ENCODE measurements at places on chromosomes 7 and 10.
A peak's percentile ranks its signal among the peaks of the same experiment; 100 is the strongest.

DNA sequence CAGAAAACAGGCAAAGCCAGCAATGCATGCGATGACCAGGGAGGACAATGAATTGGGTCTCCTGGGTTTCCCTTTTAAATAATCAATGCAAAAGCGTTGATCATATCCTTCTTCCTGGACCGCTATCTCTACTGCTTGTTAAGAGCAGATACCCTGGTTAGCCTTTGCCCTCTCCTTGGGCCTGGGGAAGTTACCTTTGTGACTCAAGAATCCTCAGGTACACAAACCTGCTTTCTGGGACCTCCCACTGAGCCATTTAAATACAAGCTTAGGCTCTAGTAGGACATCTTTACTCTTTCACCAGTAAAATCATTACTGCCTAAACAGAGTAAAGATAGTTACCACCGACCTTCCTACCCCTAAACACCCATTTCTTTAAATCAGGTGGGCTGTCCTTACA is 173.9 kb downstream of the WNT2 start:
- DNase-seq: no peak

DNA sequence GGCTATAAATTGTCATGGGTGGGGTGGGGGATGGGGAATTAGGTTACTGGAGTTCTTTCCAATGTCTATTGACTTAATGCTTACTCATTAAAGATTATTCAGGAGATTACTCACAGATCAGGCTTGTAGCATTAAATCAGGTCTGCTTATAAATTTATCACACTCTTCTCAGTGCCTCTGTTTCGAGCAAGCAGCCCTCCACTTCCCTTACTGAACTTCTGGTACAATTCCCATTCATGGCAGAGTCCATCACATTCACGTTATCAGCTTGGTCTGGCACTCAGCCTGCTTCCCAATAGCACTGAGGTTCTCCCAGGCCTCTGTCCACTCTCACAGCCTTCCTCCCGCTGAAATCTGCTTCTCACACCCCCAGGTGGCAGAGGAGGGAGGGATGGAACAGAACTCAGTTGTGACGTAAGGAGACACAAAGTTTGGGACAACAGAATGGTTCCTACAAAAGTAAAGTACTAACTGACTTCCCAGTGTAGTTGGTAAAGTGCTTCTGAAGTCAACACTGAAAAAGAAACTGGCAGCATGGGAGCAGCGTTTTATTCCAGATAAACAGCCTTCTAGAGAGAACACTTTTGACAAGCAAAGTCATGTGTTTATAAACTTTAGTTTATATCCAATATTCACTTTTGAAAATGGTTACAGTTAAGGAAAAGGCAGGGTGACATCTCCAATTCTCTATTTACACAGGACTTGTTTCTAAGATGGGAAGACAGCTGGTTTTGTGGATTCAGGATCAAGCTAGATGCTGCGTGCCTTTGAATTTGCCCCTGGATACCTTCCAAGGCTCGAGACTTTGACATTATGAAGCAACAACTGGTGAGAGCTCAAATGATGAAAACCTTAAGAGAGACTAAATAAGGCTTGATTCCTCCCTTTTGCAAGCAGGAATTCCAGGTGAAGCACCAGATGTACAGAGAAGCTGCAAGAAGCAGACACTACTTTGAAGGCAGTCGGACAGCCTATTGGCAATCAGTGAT is 81.4 kb downstream of the ATXN7L1 start:
- DNase-seq: no peak

DNA sequence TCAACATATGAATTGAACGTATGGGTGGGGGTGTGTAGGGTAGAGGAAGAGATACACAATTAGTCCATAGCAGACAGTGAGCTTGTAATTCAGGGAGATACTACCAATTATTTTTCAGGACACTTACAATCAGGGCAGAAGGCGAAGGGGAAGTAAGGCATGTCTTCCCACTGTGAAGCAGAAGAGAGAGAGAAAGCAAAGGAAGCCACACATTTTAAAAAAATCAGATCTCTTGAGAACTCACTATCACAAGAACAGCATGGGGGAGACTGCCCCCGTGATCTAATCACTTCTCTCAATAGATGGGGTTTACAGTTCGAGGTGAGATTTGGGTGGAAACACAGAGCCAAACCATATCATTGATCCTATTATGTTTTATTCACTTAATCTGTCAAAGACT is 116.4 kb upstream of the RPA3 start:
- no peak for DNase-seq

DNA sequence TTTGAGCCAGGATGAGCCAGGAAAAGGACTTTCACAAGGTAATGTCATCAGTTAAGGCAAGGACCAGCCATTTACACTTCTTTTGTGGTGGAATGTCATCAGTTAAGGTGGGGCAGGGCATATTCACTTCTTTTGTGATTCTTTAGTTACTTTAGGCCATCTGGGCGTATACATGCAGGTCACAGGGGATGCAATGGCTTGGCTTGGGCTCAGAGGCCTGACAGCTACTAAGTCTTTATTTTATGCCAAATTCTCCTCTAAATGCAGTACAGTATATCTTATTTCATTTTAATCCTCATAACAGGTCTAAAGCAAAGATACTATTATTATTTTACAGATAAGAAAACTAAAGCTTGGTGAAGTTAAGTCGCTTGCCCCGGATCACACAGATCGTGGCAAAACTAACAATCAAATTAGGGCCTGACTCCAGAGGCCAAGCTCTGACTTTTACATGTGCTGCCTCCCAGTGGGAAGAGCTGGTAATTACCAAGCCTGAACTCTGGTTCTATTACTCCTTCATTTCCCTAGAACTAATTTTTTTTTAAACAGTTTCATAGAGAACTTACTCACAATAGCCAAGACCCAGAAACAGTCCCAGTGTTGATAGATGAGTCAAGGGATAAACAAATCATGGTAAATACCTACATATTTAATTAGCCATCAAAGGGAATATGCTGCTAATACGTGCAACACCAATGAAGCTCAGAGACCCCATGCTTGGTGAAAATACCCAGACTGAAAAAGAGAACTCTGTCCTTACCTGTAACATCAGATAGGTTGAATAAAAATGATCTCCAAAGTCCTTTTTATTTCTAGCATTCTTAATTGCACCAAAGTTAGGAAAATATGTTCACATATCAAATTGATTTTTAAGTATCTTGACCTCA is 35.4 kb downstream of the C7orf25 start:
- DNase-seq: no peak

DNA sequence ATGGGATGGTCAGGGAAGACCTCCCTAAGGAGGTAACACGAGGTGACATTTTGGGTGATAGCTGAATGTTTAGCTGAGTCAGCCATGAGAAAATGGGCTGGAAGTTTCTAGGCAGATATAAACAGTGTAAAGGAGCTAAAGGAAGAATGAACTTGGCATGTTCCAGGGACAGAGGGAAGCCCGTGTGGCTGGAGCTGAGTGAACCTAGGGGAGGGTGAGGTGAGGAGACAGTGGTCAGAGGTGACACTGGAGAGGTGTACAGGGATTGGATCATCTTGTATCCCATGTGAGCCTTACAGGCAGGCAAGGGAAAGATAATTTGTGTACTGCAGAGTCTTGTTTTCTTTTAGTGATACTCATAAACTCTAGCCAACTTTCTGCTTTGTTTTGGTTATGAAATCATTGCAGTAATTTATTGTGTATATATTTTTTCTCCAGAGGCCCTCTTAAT is 1.8 kb downstream of the STARD3NL start:
- DNase-seq: no peak

DNA sequence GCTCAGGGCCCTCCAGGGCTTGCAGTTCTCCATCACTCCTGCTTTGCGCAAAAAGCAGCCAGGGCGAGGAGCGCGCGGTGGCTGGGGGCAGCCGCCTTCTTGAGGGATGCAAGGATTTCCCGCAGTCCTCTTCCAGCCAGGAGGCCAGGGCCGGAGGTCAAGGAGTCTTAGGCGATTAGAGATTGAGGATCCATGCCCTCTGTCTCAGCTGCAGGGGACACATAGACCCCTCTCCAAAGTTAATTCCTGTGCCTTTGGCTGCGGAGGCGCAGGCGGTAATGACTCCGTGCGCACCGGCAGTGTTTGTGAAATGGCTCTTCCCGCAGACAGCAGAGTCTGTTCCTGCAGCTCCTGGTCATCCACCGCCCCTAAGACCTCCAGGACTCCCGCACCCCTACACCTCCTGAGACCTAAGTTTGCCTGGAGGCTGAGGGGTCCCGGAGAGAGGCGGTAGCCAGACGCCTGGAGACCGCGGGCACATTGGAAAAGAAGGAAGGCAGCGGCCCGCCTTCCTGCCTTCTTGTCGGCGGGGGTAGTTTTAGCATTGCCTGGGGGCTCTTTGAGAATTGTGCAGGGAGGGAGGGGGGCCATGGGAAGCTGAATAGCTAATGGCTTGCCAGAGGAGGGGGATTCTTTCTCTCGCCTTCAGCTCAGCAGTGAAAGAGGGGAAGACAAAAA is 3.3 kb upstream of the NEUROG3 start:
- DNase-seq: no peak

DNA sequence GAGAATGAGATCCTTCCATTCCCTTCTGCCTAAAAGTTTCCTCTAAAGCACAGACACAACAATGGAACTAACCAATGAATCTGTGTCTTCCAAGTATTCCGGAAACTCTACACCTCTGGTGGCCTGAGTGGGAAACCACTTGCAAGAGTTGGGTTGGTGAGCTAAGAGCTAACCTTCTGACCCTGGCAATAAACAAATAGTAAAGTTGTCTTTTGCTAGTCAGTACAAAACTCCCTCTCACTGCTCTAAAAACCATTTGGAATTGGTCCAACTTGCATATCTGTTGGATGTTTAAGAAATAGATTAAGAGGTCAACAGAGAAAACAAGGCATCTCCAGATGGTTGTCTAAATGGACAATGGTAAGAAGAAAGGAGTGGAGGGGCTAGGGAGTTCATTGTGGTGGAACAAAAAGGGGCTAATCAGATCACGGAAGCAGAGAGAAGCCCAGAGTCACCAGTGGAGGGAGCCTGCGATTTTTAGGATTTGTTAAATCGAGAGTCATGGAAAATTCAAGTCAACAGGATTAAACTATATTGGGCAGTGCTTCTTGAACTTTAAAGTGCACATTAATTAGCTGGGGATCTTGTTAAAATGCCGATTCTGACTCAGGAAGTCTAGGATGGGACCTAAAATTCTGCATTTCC is 192.3 kb downstream of the EVX1 start:
- DNase-seq: no peak

- no peak for DNase-seq
Measured at GRCh38 chr7:102426268-102427018, 6.9 kb upstream of the ORAI2 start.

DNA sequence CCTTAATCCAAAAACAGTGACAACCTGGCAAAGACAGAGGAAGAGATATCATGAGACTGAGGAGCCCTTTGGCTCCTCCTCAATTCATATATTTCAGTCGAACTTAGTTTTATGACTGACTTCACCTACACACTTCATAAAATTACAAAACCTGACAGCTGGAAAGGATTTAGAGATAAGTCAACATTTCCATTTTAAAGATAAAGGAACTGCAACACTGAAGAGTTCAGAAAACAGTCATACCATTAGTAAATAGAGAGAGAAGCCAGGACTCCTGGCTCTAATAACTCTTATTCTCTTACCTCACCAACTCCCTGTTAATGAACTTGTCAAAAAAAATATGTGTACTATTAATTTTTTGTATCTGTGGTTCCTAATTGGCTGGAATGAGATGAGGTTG is 141.0 kb upstream of the COL1A2 start:
- DNase-seq: no peak

- DNase-seq: no peak
Measured at GRCh38 chr10:63068246-63068645, 64.9 kb upstream of the NRBF2 start.

DNA sequence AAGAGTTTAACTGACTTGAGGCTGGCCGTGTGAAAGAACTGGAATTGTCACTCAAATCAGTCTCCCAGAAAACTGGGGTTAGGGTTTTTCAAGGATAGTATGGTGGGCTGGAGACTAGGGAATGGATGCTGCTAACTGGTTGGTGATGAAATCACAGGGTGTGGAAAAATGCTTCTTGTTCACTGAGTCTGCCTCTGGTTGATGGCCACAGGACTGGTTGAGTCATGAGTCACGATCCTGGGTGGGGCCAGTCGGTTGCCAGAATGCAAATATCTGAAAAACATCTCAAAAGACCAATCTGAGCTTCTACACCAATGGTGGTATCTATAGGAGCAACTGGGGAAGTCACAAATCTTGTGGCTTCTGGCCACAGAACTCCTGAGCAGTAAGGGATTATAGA is 16.3 kb upstream of the BAMBI start:
- no peak for DNase-seq

DNA sequence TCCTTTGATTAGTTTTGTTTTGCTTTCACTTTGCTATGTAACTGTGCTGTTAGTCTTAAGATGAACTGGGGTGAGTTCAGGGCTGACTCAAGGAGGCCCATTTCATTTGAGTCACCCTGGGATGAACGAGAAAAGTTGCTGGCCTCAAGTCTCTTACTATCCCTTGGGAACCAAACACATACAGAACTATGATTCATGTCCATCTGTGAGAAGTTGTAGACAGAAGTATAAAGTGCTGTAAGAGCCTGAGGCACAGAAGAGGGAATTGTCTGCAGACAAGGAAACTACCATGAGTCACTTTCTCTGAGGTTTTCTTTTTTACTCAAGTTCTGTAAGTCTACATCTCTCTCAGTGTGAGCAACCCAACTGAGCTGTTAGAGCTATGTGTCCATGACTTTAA is 179.8 kb upstream of the CSTF2T start:
- no peak for DNase-seq

DNA sequence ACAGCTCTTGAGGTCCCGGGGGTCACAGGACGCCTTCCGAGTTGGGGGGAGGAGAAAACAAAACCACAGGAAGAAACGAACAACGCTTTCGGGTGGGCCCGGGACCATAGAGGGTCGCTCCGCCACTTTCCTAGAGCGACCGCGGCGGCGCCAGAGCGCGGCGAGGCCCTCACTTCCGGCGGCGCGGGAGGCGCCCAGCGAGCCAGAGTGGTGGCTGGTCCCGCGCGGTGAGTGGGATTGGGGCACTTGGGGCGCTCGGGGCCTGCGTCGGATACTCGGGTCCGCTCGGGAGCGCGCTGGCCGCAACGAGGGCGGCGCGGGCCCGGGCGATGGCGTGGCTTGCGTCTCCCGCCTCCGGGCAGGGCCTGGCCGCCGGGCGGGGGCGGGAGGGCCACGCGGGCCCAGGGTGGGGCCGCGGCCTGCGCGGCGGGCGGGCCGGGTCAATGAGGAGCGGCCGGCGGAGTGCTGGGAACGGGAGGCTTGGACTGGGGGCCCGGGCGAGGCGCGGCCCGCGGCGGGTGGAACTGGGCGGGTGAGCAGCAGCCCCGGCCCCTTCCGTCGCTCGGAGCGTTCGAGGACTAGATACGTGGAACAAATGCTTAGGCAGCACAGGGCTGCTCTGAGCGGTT is at the start of gene ZNF22:
Gene ZNF22, plus strand, starts transcription at position 172 of the 629 bp plus-strand sequence. CDS start 2,446 bp downstream, outside the sequence.
- DNase-seq: peak; percentile 58

DNA sequence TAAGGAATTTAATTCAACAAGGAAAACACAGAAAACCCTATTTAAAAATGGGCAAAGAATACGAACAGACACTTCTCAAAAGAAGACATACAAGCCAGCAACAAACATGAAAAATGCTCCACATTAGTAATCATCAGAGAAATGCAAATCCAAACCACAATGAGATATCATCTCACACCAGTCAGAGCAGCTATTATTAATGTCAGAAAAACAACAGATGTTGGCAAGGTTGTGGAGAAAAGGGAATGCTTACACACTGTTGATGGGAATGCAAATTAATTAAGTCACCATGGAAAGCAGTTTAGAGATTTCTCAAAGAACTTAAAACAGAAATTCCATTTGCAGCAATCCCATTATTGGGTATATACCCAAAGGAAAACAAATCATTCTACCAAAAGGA is 55.2 kb downstream of the GCC1 start:
- no peak for DNase-seq

- peak; percentile 35 for DNase-seq
Measured at GRCh38 chr7:92685136-92686042, 95.2 kb upstream of the FAM133B start.

- no peak for DNase-seq
Measured at GRCh38 chr10:86960003-86960862, 1.8 kb downstream of the SNCG start.

Measured in stimulated activated CD8-positive, alpha-beta memory T cell treated with anti-CD3 and anti-CD28 coated beads, Interleukin-7, amount 100 ng/mL, for 1 hour (primary cell).